ENCODE measurements at places on chromosomes 1 and 21. TPM values are rescaled to one million over a fixed set of nuclear protein-coding genes. Genes with fewer than 3 reads are reported as not detected.

The SPRR2F gene
- not detected for total RNA-seq

The OR2L5 gene
- 2.7 TPM for total RNA-seq

The RIPK4 gene
- 0.18 TPM for total RNA-seq

The TIE1 gene
- total RNA-seq = 10.6 TPM

The CADM3 gene
- 100 TPM for total RNA-seq

Measured in cerebellum (tissue), 4 donors.